ENCODE measurements at places on chromosomes 1 and 21. TPM values are rescaled to one million over a fixed set of nuclear protein-coding genes. Genes with fewer than 3 reads are reported as not detected.

The EXTL1 gene
- not detected for total RNA-seq

The TMEM82 gene
- not detected for total RNA-seq

The OR2W3 gene
- total RNA-seq = not detected

The XKR8 gene
- total RNA-seq = 6.9 TPM

The RHOU gene
- 0.97 TPM for total RNA-seq

The RXFP4 gene
- total RNA-seq = 0.06 TPM

The CFAP45 gene
- total RNA-seq = 0.13 TPM

Data from bladder microvascular endothelial cell (primary cell).